ENCODE measurements at places on chromosomes 6 and 20. TPM values are rescaled to one million over a fixed set of nuclear protein-coding genes. Genes with fewer than 3 reads are reported as not detected.

Gene ARFGEF3
- 3.4 TPM for total RNA-seq

Gene BAG2
- 3.6 TPM for total RNA-seq

Gene VIP
- not detected for total RNA-seq

Gene TAAR9
- total RNA-seq = not detected

Gene VGLL2
- not detected for total RNA-seq

Gene PLCB4
- total RNA-seq = 0.22 TPM

Gene PHACTR1
- not detected for total RNA-seq

Gene BTBD3
- total RNA-seq = 21.6 TPM

Gene ERVFRD-1
- total RNA-seq = not detected

GRCh38 chr6:133583907-133584427, 304.9 kb upstream of the TCF21 start:
- DNase-seq = no peak

GRCh38 chr6:1435806-1436205, 46.4 kb downstream of the FOXF2 start:
- no peak for DNase-seq

GRCh38 chr20:58625585-58625984, 25.5 kb upstream of the STX16 start:
- DNase-seq = no peak

DNA sequence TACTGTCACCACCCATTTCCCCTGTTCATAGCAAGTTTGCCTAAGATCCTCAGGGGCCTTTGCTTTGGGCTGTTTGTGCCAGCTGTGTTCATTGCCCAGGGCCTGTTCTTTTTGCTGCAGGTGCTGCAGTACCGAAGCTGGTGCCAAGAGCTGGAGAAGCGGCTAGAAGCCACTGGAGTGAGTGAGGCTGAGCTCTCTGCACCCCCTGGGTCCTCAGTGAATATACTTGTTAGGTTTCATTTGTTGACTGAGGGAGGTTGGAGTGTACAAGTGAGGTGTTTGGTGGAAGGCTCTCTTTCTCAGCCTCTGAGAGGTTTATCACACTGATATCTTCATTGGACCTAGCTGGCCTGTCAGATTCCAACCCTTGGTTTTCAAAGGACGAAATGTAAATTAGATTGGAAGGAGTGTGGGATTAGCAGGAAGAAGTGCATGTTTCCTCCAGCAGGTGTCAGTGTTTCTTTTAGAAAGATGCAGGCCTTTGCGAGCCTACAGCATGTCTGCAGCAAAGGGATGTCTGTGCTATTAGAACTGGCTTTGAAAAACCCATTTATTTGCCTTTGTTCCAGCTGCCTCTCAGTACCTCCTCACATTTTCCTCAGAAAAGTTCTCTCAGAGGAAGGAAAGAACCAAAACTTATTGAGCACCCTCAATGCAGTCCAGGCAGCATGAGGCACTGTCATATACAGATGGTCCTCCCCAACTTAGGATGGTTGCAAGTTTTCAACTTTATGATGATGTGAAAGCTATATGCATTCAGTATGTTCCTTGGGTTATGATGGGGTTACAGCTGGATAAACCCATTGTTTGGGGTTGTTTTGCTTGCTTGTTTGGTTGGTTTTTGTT, 8.3 kb downstream of the CEP250 start:
- peak; percentile 66 for DNase-seq

- DNase-seq = no peak
These were observed 18.1 kb downstream of the KLHL32 start for GRCh38 chr6:96942676-96943075.

DNA sequence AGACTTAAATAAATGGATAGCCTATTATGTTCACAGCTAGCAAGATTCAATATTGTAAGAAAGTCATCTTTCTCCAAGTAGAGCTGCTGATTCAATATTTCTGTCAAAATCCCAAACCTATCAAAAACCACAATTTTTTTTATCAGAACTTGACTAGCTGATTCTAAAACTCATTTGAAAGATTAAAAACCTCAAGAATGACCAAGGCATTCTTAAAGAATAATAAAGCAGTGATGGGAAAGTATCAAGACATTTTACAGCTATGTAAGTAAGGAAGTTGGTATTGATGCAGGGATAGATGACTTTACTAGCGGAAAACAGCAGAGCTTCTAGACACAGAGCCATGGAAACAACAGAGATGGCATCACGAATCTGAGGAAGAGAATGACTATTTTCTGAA, 64.7 kb downstream of the SAMD3 start:
- DNase-seq = no peak

- DNase-seq = peak; percentile 24
These were observed 32.0 kb downstream of the GNAS-AS1 start for GRCh38 chr20:58818586-58819285.

- DNase-seq = peak; percentile 44
These were observed 51.6 kb downstream of the CYP24A1 start for GRCh38 chr20:54122189-54122588.

DNA sequence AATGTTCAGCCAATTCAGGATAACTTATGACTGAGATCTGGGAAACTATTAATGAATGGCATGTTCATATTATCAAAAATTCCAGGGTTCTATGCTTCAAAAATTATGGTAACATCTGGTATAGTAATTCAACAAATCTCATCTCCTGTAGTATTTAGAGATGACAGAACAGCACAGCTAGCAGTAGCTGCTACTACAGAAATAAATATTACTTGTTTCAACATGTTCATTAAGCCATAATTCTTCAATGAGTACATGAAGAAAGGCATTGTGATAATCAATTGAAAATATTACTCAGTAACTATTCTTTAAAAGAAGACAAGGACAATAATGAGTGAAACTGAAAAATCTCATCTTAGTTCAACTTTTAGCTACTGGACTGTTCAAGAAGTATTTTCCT, 66.8 kb downstream of the ATG5 start:
- DNase-seq = no peak

DNA sequence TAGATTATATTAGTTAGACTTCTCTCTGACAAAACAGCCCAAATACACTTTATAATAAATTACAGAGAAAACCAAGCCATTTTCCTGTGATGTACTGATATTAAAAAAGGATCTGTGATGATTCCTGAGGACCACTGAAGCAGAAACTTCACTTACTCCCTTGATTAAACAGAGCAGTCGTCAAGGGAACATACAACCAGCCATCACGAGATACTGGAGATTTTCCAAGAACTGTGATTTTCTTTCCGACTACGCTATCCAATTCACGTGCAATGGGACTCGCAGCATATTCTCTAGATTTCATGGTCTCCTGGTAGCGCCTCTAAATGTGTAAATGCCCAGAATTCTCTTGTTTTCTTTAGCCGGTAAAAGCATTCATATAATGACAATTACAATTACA, 377.4 kb downstream of the PHF3 start:
- no peak for DNase-seq

GRCh38 chr6:104252276-104252675, 607.4 kb downstream of the HACE1 start:
- DNase-seq = peak; percentile 33

- DNase-seq = peak; percentile 42
These were observed 293.2 kb downstream of the BTBD9 start for GRCh38 chr6:38346291-38347079.

DNA sequence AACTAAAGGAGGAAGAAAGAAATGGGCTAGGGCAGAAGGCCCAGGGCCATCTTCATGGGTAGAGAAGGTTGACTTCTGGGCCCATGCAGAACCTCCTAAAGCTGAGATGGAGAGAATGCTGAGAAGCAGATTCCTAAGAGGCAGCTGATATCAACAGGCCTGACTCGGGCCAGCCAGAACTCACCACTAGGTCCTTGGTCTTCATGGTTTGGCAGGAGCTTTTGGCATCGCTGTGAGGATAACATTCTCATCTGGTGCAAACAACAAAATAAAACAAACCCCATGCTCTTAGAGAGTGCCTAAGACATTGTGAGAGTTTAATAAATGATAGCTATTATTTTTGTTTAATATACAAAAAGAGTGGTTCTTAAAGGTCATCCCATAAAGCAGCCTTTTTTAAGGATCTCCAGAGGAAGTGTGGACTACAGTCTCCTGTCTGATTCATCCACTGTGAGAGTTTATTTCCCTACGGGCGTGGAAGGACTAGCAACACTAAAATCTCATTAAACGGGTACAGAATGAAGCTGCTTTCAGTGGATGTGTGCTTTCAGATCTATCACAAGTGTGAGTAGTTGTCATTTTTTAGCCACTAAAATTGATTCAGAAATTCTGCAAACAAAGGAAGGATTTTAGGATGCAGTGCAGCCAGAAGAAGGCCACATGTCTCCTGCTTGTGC, 160.0 kb downstream of the PLCB4 start:
- DNase-seq = no peak

DNA sequence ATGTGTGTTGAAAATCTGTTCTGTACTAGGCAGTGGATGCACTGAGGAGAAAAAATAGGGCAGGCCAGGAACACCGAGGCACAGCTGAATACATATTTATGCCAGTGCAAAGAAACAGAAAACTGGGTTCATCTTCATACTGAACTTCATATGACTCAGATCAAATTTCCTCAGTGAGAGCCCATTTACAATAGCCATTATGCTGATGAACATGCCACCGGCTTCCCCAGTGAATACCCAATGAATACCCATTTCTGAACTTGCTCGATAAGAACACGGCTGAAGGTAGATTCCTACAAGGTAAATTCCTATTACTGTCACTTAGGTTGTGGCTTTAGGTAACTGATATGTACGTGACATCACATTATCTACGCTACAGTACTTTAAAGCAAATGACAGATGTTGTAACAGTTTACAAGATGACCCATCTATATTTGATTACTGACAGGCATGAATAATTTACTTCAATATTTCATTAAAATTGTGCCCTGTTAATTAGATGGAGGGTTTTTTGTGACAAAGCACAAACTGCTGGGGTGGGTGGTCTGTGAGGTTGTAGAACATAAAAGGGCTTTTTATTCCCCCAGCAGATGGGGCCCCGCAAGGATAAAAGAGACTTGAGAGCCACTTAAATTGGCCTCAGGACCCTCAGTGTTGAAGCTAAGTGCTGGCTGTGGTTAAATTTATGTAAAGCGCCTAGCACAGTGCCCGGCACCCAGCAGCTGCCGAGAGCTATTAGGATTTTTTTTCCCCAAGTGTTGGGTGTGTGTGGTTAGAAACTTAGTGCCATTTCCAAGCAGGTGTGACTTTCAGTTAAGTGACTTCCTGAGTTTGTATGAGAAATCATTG, 264.5 kb downstream of the CD83 start:
- no peak for DNase-seq

DNA sequence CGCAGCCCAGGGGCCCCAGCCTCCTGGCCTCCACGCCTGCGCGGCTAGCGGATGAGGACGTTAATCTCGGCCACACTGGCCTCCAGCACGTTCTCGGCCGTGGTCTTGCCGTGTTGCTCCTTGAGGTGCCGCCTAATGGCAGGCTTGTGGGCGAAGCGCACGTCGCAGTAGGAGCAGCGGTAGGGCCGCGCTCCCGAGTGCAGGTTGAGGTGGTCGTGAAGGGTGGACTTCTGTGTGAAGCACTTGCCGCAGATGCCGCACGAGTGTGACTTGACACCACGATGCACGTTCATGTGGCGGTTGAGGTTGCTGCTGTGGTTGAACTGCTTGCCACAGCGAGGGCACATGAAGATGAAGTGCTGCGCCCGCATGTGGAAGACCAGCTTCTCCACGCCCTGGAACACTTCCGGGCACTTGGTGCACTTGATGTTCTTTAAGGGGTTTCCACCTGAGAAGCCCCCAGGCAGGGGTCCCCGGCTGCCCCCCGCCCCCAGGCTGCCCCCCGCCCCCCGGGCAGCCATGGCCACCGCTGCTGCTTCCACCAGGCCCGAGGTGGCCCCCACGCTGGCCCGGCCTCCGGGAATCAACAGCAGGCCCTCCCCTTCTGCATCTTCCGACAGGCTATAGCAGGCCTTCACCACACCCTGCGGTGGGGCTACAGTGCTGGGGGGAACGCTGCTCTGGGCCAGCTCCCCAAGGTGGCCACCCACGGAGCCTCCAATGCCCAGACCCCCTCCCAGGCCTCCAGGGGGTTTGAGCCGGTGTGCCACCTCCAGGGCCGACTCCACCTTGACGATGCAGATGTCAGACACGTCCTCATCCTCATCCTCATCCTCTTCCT, 1.8 kb downstream of the ZBTB12 start:
- DNase-seq = no peak

DNA sequence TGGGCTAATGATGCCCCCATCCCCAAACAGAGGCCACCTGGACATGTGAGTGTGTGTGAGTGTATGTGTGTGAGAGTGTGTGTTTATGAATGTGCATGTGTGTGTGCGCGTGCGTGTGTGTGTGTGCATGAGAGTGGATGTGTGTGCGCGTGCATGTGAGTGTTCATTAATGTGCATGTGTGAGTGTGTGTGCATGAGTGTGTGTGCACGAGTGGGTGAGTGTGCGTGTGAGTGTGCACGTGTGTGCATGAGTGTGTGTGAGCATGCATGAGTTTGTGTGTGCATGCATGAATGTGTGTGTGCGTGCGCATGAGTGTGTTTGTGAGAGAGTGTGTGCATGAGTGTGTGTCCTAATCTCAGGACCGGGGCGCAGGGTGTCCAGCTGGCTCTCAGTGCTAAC, 1.3 kb downstream of the IYD start:
- DNase-seq = no peak

DNA sequence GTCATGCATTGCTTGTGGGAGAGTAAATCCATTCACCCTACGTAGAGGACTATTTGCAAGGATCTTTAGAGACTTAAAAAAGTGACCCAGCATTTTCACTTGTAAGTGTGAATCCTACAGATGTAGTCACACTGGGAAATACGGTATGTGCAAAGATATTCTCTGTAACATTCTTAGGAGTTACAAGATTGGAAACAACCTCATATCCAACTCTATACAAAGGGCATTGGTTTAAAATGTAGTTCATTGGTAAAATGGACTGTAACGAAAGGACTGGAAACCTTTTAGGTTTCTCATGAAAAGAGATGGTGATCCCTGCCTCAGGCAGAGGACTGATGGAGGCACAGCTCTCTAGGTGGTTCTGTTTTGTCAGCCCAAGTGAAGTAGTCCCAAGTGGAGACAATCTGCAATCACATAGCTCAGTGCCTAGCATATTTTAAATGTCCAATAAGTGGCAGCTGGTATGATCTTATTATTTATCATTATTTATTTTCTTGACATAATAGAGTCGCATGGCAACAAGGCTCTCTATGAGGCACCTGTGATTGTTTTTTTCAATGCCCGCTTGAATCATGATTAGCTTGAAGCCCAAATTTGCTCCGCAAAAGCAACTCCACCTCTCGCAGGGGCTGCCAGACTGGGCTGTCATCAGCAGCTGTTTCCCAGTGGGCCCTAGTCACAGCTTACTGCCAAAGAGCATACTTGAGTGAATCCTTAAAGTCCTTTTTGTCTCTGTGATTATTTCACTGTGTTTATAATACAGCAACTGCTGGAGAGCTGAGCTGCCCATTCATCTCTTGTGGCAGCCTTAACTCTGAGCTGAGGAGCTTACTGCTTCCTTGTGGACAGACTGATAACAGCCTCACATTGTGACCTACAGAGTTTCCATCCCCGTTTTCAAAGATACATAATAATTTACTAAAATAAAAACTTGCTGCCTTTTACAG, 19.8 kb upstream of the ENPP1 start:
- no peak for DNase-seq

GRCh38 chr20:18832546-18833200, 19.1 kb downstream of the SCP2D1 start:
- DNase-seq = no peak

GRCh38 chr6:144530118-144530517, 245.0 kb downstream of the UTRN start:
- no peak for DNase-seq

Measured in MCF 10A (cell line).